Myocyte (in vitro differentiated cells): ENCODE measurements at places on chromosomes 1 and 21. TPM values are rescaled to one million over a fixed set of nuclear protein-coding genes. Genes with fewer than 3 reads are reported as not detected.

Gene OR2L2
- total RNA-seq, result not detected in 2 replicates

Gene LCE5A
- total RNA-seq, result not detected in 2 replicates

Gene STPG1
- 2.0 and 2.5 TPM in 2 replicates for total RNA-seq

Gene IFI44L
- 26.0 and 41.6 TPM in 2 replicates for total RNA-seq

Gene E2F2
- 0.13 and 0.16 TPM in 2 replicates for total RNA-seq

Gene SARS1
- total RNA-seq, result 146 and 160 TPM in 2 replicates

Gene NUP210L
- 0.13 TPM in 1 of 2 replicates, not detected in the other for total RNA-seq

Gene WDR26
- 60.6 and 64.4 TPM in 2 replicates for total RNA-seq

Gene CCDC190
- 0.10 and 1.5 TPM in 2 replicates for total RNA-seq
